ENCODE measurements at places on chromosomes 5 and 9. TPM values are rescaled to one million over a fixed set of nuclear protein-coding genes. Genes with fewer than 3 reads are reported as not detected.

NAIF1 gene
- 8.1 TPM for total RNA-seq

CCNI2 gene
- not detected for total RNA-seq

NIPAL4 gene
- 0.93 TPM for total RNA-seq

ITK gene
- total RNA-seq: not detected

SLC28A3 gene
- total RNA-seq: not detected

FAM53C gene
- total RNA-seq: 27.2 TPM

TMEFF1 gene
- 1.9 TPM for total RNA-seq

PCDHB14 gene
- total RNA-seq: 2.5 TPM

MYOT gene
- not detected for total RNA-seq

SARDH gene
- total RNA-seq: 16.3 TPM

SLC34A1 gene
- not detected for total RNA-seq

OR1Q1 gene
- not detected for total RNA-seq

PCDHGA3 gene
- total RNA-seq: 5.1 TPM

IRX2 gene
- total RNA-seq: 0.25 TPM

Measured in cardiac ventricle fibroblast (primary cell).